ENCODE measurements at places on chromosomes 2 and 18. TPM values are rescaled to one million over a fixed set of nuclear protein-coding genes. Genes with fewer than 3 reads are reported as not detected.

DNA sequence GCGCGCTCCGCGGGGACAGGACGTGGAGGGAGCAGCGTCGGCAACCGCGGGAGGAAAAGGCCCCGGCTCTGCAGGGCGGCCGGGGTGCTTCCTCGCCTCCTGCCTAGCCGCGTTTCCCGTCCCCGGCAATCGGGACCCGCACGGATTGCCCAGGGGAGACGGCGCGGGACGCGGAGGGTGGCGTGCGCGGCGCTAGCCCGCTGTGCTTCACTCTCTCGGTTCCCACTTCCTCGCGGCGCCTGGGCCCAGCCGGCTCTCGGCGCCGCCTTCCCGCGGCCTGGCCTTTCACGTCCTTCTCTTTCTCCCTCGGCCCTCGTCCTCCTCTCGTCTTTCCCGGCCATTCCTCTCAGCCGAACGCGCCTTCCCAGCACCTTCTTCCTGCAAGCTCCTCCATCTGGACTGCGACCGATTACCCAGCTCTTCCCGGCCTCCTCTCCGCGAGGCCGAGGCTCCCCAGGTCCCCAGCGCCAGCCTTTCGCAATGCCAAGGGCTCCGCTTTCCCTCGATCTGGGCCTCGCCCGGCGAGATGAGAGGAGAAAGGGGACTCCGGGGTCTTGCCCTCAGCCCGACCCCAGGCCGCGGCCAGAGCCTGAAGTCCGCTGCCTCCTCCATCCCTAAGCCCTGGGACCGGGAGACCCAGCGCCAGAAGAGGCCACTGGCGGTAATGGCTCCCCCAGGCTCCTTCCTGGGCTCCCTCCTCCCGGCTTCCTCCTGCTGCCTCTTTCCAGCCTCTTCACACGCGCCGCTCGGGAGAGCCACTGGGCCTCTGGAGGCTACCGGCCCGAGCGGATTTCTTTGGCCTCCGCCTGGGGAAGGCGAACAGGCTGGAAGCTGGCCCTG, 34.3 kb upstream of the ATP6V1B1 start:
- peak; percentile 69 for DNase-seq
- H3K27ac ChIP-seq, result no peak overlapping the region
- peaks cover 4% of the 10 kb centered on the region for H3K4me1 ChIP-seq
- peak overlapping the region; percentile 86 for H3K4me3 ChIP-seq
- no peaks in the 10 kb centered on the region for H3K36me3 ChIP-seq
- peaks cover 96% of the 10 kb centered on the region for H3K27me3 ChIP-seq

The PHOSPHO2 gene
- total RNA-seq, result 7.2 TPM

DNA sequence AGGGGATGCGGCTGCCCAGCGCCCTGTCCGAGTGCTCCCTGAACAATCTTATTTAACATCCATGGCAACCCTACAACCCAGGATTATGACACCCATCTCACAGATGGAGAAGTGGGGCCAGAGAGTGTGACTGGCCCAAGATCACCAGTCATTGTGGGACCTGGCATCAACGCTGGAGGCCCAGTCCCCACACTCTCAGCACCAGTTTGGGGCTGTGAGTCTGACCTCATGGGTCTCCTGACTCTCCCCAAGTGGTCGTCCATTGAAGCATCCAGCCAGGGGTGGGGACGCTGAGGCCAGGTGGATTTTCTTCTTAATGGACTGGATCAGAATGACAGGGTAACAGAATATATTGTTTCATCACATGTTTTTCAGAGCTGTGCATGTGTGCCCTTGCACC, 24.5 kb downstream of the MAL start:
- no peaks in the 10 kb centered on the region for H3K4me1 ChIP-seq
- no peaks in the 10 kb centered on the region for H3K36me3 ChIP-seq
- no peaks in the 10 kb centered on the region for H3K27me3 ChIP-seq
- H3K4me3 ChIP-seq, result no peak overlapping the region

- peak; percentile 53 for DNase-seq
- no peaks in the 10 kb centered on the region for H3K4me1 ChIP-seq
- no peaks in the 10 kb centered on the region for H3K27me3 ChIP-seq
- H3K4me3 ChIP-seq, result no peak overlapping the region
- H3K36me3 ChIP-seq, result peaks cover 23% of the 10 kb centered on the region
Observed at GRCh38 chr2:170123593-170123992, 54.4 kb upstream of the MYO3B start.
